Stimulated activated CD8-positive, alpha-beta memory T cell treated with anti-CD3 and anti-CD28 coated beads, Interleukin-4, amount 100 ng/mL, for 1 hour (primary cell): ENCODE measurements at places on chromosomes 7 and 10.

- no peak for DNase-seq
These were observed 174.9 kb upstream of the NPS start for GRCh38 chr10:127374074-127374680.

DNA sequence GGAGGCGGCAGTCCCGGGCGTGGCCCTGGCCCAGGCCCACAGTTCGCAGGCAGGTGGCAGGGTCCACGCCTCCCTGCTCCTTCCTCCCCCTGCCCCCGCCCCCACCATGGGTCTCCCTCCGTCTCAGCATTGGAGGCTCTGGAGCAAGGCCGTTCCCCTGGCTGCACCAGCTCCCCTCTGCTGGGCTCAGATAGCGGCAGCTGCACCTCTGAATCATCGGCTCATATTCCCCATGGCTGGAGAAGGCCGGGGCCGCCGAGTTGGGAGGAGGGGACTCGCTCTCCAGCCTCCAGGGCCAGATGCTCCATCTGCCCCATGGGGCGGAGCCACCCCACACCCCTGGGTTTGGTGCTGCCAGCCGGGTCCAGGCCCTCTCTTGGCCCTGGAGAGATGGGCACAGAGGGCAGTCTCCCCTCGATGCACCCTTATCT lies 145.0 kb downstream of the ELFN1 start:
- DNase-seq: no peak

DNA sequence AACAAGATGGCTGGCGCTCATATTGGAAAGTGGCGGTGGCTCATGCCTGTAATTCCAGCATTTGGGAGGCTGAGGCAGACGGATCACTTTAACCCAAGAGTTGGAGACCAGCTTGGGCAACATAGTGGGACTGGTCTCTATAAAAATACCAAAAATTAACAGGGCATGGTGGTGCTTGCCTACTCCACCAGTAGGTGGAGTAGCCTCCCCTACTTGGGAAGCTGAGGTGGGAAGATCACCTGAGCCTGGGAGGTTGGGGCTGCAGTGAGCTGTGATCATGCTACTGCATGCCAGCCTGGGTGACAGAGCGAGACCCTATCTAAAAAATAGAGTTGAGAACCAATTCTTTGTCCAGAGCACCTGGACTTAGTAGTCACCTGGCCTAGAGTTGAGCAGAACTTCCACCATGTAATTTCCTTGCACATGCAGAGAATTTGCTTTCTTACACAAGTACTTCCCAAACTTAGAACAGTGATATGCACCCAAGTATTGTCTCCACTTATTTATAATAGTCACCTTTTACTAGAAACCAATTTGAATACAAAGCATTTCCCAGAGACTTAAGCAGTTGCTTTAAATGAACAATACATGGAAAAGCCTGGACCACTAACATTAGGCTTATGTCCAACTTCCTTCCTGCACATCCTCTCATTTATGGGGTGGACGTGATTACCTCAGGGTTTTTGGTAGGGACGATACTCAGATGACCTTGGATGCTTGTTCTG lies 15.9 kb downstream of the LAMB4 start:
- DNase-seq: no peak

DNA sequence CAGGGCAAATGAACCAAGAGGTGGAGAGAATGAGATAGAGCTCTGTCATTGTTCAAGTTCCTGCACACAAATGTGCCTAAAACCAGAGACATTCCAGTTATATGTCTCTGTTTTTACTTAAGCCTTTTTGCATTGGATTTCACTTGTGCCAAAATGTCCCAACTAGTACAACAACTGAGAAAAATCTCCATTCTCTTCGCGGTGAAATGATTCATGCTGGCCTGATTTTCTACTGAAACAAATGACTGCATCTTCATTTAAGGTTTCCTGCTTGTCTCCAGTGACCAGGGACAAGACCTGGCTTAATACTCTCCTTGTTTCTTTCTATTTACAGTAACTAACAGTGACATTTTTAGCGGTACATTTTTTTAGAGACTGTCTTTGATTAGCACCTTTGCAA lies 714.9 kb downstream of the KCNMA1 start:
- DNase-seq: no peak

GRCh38 chr7:6482307-6482706 lies 34.6 kb upstream of the DAGLB start:
- DNase-seq: no peak

- DNase-seq: no peak
These were observed 96.5 kb downstream of the PFKFB3 start for GRCh38 chr10:6299234-6299633.

GRCh38 chr10:71984126-71984808 lies 20.1 kb downstream of the CHST3 start:
- DNase-seq: no peak

DNA sequence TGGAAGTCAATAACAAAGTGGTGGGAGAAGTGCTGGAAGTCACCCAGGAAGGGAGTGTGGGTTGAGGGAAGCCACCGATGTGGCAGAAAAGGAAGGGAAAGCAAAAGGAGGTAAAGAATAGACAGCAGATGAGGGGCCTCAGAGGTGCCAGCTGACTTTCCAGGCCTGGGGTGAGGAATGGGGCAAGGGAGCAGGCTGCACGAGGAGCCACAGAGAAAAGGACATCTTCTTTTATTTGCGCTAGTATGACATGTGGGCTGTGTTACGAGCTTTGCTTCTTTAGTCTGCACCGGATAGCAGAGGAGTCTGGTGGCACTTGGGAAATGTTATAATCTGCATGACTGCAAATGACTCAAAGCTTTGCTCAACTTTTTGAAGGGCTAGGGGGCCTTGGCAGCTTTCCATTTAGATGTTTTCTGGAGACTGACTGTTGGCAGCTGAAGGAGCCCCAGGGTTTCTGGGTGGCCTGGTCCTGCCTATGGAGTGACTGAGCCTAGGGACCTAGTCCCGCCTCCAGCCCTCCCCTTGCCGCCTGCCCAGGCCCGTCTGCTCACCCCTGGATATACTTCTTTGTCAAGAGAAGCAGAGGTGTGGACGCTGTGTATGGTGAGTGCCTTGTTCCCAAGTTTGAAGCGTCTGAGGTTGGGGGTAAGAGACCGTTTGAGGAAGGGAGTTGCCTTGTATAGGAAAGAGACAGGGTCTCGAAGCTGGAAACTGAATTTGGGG lies 5.1 kb downstream of the PRXL2A start:
- DNase-seq: no peak
